ENCODE measurements at places on chromosomes 3 and 15.

GRCh38 chr3:129952556-129953355 lies 21.8 kb upstream of the TRH start:
- peak; percentile 76 for DNase-seq

DNA sequence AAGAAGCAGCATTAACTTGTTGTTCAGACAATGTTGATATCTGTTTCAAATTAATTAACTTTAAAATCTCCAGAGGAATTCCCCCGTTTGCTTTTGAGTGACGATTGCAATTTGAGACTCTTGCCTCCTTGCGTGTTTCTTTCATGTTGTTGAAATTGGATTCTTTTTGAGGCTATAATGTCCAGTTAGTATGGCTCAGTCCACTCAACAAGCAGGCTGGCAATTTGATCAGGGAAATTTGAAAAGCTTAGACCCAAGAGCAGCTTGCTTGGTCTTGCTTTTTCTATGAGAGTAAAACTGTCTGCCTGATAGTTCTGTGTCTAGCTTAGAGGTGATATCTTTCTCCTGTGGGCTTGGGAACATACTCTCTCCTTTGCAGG lies 2.0 kb downstream of the ARID3B start:
- DNase-seq = no peak

- DNase-seq = peak; percentile 14
Measured at GRCh38 chr15:85828874-85829273, 34.1 kb upstream of the KLHL25 start.

- DNase-seq = peak; percentile 90
Measured at GRCh38 chr3:37779289-37780152, 82.2 kb upstream of the CTDSPL start.

DNA sequence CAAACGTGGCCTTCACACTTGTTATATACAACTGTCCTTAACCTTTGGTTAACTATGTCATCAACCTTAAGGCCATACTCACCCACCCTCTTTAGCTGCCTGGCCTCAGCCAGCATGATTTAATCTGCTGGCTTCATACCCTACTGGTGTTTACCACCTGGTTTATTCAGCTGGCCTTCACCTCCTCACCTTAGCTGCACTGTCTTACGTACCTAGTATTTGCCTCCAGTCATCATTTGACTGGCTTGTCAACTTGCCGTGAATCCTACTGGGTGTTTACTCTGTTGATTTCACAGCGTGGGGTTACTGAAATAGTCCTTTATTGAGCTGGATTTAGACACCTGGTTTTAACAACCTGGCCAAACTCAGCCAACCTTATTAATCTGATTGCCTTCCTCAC lies 102.8 kb downstream of the IL12A start:
- no peak for DNase-seq

DNA sequence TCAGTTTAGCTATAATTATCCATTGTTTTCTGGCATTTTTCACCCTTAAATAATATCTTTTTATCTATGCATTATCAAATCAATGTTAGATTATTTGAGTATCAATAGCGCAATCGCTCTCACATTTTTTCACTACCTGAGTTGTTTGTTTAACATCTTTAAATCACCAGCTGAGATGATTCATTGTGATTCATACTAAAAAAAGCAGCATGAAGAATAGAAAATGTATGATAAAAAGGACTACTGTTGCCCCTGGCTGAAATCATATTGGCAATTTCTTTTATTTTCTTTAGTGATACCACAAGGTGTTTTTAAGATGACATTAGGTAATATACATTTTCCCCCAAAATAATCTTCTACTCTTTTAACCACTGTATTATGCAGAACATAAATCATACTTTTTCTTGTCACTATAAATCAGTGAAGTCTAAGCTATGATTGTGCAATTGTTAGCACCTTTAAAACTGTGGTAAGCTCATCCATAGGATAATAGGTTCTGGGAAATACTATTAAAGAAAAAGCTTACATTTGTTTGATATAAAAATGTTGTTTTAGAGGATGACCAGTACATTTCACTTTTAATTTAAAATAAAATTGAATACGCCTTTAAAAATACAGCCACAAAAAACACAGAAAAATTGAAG lies 889.1 kb downstream of the NAALADL2 start:
- no peak for DNase-seq

DNA sequence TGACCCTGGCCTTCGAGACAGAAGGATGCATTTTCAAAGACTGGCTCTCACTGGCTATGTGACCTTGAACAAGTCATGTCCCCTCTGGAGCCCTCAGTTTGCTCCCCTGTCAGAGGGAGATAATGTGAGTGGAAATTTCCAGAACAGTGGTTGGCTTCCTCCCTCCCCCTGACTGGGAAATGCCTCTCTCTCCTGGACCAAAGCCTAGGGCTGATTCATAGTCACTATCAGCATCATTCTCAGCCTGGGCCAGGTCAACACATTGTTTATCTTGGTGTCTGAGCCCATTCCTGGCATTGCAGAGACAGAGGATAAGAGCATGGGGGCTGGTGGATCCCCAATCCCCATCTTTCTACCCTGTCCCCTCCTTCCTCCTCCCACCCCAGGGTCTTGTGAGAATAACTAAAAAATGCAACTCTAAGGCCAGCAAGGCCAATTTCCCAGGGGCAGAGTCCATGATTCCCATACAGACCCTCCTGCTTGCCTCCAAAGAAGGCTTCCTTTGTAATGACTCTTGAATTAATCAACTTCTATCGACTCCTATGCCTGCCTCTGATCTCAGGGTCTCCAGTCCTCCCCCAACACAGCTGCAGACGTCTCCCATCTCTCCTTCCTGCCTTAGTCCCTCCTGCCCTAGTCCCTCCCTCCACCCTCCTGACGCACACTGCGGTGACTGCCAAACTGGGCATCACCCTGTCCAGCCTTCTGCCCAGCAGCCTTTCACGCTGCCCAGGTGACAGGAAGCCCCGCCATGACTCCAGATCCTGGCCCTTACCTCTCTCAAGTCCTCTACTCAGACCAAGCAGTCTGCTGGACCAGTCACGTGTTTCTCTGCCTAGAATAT lies 35.4 kb upstream of the CORO2B start:
- DNase-seq = no peak

DNA sequence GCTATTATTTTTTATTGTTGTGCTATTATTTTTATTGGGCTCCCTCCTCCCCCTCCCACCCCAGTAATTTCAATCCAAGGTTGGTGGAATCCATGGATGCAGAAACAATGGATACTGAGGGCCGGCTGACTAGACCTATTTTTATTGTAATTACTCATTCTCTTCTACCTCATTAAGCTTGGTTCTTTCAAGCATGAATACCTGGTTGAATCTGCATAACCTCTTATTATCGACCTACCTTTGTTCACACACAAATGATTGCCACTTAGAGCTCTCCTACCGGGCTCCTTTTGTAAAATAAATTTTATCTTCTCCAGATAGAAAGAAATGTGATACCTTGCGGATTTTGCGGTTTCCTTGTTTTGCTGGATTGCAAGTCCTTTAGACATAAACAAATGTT lies 31.6 kb downstream of the BTD start:
- no peak for DNase-seq

DNA sequence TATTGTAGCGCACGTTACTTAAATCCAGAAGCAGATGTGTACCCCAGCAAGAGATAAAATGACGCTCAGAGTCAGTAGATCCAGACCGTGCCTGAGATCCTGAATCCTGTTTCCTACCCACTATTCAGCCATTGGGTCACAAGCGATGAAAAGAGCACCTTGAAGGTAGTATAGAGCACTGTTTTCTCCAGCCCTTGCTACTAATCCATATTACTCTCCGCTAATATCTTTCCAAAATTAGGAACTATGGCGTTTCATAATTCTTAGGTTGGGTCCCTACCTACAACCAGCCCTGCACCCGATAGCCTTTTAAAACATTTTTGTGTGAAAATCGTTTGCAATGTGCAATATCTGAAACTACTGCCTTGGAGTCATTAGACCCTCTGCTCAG lies 596 bp downstream of the BTD start:
- DNase-seq = no peak

DNA sequence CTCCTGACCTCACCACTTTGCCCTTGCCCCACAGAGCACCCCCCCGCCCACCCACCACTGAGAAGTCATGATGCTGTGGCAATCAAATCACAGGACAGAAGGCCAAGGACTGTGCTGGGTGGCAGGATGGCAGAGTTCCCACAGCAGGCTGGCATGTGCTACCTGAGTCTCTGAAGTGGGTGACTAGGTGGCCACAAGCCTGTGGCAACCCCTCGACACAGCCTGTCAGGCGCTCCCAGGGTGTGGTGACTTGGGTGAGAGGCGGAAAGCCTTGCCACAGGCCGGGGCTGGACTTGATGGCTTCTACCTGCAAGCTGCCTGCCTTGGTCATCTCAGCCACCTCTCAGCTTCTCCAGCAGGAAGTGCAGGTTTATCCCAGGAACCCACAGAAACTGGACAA lies 15.6 kb upstream of the DUSP7 start:
- no peak for DNase-seq

DNA sequence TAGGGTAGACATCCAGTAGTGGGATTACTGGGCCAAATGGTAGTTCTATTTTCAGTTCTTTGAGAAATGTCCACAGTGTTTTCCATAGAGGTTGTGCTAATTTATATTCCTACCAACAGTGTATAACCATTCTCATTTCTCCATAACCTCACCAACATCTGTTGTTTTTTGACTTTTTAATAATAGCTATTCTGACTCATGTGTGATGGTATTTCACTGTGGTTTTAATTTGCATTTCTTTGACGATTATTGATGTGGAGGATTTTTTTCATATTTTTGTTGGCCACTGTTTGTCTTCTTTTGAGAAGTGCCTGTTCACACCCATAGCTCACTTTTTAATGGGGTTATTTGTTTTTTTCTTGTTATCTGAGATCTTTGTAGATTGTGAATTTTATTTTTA lies 125.2 kb downstream of the CFAP20DC start:
- DNase-seq = no peak

DNA sequence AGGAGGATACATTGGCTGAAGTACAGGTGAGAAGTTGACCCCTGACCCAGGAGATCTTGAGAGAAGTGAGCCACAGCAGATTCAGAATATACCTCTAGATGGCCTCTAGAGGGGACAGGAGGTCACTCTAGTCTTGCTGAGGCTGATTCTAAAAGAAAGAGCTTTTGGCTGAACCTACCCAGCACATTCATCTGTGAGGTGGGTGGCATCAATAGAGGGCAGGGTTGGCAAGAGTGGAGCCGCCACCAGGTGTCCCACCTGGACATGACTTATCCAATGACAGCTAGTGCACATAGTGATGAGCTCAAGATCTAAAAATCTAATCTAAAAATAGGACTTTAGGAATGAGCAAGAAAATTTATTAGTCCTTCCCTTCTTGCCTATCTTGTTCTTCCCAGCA lies 51.6 kb downstream of the CYP19A1 start:
- DNase-seq = no peak

DNA sequence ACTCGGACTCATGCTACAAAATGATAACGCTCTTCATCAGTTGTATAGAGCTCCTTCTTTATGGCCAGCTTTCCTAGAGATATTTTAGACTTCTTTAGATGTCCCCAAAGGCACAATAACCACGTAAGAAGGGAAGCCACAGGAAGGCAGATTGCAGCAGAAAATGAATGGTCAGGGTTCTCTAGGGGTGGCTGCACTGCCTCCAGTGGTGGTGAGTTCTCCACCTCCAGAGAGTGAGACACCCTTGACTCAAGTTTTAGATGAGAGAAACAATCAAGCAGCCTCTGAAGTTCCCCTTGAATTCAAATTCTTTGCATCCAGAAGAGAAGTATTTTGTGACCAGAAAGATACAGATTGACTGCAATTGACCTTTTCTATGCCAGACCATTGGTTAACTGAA lies 191.5 kb downstream of the TP63 start:
- no peak for DNase-seq

- peak; percentile 12 for DNase-seq
Measured at GRCh38 chr3:23800731-23801130, 5.0 kb upstream of the UBE2E1 start.

DNA sequence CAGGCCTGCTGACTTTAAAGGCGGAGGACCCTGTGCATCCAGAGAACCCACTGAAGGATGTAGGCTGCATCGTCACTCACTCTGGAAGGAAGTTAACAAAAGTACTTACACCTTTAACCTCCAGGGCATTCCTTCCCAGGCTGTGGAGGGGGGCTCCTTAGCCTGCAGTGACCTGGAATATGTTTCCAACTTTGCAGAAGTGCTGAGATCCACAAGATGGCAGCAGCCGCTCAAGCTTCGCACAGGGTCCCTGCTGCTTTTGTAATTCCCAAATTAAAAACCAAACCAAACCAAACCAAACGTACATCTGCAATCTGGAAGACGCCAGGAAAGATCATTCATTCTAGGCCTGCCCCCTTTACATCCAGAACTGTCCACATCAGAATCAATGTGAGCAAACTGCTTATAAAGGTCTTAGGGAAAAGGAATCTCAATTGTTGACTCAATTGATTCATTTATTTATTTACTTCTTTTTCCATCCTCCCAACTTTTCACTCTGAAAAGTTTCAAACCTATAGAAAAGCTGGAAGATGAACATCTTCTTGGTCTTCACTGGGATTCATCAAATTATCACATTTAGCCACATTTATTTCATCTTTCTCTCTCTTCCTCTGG lies 70.5 kb upstream of the KLHL25 start:
- DNase-seq = peak; percentile 83

DNA sequence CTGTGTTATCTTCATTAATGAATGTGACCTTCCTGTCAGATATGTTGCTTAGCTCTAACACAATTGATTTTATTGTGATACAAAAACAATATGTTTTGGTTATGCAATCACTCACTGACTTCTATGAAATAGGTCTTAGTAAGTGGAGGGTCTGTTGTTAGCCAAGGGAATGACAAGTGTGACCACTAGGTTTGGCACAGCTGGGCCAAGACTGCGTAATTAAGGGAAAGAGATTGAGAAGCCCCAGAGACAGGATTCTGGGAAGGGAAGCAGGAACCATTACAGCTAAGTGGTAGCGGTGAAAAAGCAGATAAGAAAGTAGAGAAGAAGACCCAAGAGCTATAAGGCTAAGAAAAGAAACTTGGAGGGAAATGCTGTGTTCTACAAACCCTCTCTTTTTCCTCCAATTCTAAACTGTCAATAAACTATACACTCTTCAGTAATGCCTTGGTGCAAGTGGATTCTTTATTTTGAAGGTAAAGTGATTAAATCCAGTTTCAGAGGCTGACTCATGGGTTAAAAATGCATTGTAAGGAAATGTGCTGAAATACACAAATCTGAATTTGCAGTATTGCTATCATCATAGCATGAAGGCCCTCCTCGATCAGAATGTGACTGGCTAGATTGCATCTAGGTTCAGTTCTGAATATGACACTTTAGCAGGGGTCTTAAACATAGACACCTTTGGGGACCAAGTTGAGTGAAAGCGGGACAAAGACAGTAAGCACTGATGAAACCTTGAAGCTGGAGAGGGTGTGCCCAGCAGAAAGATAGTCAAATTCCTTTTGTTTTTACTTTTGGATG lies 26.1 kb downstream of the KCNMB2 start:
- peak; percentile 35 for DNase-seq

DNA sequence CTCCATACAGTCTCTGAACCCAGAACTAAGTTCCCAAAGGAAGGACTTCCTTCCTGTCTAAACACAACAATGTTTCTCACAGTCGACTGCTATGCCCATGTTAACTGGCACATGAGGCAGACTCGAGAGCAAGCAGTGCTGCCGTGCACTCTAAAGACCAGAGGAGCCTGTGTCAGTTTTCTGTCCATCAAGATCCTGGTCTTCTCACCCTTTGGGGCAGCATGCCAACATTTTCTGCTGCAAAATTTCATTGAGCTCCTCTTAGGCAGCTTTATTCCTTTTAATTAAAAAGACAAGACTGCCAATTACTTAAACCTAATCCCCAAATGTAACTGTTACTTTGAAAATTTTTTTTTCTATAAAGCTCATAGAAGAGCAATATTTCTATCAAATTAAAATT lies 205.1 kb downstream of the GAP43 start:
- DNase-seq = no peak

- DNase-seq = peak; percentile 48
Measured at GRCh38 chr3:174325834-174326700, 533.1 kb upstream of the NAALADL2 start.
